Fibroblast of the aortic adventitia (primary cell): ENCODE measurements at places on chromosomes 2 and 18. TPM values are rescaled to one million over a fixed set of nuclear protein-coding genes. Genes with fewer than 3 reads are reported as not detected.

The BAZ2B gene
- 72.3 and 115 TPM in 2 replicates for total RNA-seq

GRCh38 chr2:196183172-196183473, 11.7 kb upstream of the STK17B start:
- no peak for DNase-seq

DNA sequence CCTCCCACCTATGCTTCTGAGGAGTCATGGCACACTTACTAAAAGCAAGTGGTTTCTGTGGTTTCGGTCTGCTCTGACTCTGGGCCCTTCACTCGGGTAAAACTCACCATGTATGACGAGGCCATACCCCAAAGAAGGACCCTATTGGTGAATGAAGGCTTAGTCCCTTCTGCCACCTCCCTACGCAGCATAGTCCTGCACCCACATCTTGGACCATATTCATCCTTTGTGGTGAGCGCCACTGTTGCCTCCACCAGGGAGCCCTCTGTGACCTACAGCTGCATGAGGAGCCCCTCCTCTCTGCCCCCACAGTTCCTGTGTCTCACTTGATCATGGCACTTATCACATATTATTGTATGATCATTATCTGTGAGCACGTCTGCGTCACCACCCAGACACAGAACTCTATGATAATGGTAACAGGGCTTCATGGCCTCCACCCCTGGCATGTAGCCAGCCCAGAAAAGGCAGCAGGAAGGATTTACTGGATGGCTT, 113.3 kb downstream of the TFCP2L1 start:
- no peak for DNase-seq

DNA sequence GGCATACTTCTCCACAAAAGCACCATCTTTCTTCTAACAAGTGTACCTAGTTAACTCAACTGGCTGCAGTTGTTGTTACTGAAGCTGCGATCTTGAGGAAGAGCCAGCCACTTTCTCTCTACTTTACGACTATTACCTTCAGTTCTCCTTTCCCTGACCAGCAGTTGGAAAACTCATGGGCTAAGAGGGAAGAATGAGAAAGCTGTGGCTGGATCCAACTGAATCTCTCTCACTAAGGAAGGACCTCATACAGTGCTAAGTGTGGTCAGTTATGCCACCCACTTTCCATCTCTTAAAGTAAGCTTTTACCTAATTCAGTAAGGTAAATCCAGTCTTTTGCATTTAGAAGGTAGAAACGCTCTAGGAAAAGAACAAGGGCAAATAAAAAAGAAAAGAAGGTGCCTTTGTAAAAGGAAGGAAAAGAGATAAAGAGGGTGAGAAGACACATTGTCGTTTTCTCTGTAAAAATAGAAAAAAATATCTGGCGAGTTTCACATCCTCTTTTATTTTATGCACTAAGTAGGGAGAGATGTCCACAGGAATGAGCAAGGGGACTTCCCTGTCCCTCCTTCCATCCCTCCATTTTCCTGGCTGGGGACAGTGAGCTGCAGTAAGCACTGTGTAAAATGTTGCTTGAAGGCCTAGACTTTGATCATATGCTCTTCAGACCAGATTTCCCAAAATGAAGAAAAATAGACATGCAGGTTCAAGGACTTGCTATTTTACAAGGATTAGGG, 73.4 kb downstream of the PLEKHM3 start:
- DNase-seq: no peak

DNA sequence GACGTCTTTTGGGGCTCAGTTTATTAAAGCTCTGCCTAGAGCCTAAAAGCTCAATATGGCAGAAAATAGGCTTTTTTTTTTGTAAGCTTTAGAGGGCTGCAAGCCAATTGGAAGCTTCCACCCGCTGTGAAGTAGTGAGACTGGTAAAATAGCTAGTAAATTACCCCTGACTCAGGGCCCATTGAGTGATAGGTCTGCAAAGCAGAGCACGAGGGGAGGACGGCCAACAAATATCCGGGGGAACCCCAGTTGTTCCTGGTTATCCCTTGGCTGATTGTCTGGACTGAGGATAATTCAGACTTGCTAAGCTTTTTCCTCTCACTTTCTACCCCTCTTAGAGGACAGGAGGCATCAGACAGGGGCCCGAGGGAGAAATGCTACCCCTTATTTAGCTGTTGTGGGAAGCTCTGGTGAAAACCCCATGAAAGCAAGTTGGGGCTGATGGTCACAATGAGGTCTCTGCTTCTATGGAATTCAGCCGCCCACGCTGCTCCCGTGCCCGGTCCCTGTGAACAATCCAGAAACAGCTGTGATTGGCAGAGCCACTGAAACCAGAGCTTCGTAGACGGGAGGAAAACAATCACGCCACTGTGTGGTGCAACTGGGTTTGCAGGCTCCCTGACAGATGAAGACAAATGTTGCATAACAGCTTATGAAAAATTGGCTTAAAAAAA, 141.9 kb upstream of the LGALSL start:
- DNase-seq: peak; percentile 88

- no peak for DNase-seq
Measured at GRCh38 chr18:63071701-63072141, 247.8 kb downstream of the BCL2 start.

GRCh38 chr18:73201940-73202339, 334.2 kb upstream of the NETO1 start:
- DNase-seq: no peak

- no peak for DNase-seq
Measured at GRCh38 chr2:17232776-17233556, 285.3 kb downstream of the RAD51AP2 start.

- no peak for DNase-seq
Measured at GRCh38 chr2:128786741-128787478, 468.2 kb upstream of the HS6ST1 start.

GRCh38 chr2:174660984-174661675, 63.5 kb upstream of the WIPF1 start:
- no peak for DNase-seq

- DNase-seq: peak; percentile 86
Measured at GRCh38 chr2:234974501-234975385, 22.9 kb downstream of the SH3BP4 start.

- no peak for DNase-seq
Measured at GRCh38 chr2:144412709-144413108, 107.2 kb downstream of the ZEB2 start.

DNA sequence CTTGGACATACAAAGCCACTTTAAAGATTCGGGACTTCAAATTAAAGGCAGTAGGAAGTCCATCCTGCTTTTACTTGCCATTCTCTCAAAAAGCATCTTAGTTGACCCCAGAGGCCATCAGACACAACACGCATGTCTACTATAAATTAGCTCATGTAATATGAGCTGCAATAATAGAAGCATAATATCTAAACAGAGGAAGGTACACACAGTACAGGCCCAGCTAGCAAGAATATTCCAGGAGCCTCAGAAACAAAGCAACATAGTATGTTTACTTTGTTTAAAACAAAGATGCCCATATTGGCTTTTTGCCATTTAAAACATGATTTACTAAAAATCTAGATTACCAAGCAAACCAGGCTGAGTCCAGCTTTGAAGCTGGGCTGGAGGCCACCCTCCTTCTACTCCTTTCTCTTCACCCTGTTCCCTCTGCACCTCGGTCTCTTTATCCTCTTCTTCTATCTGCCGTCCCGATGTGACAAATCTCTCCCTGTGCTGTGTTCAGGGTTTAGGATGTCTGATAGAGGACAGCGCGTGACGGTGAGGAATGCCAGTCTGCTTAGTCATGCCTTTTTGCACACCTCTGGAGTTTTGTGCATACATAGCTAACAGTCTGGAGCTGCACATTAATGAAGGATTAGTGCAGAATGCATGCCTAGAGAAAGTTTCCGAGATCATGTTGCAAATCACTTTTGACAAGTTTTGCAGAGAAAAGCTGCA, 28.2 kb downstream of the DTNA start:
- DNase-seq: peak; percentile 22

DNA sequence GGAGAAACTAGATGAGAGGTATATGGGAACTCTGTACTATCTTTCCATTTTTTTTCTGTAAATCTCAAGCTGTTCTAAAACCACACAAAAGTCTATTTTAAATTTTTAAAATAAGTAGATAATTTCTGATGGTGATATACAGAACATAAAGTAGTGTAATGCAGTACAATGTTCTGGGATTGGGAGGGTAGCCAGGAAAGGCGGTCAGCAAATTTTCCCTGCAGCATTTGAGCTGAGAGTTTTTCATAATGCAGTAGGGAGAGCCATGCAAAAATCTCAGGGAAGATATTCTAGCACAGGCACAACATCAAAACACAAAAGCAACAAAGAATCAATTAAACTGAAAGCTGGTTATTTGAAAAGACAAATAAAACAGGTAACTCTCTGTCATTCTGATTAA, 141.5 kb downstream of the NCKAP5 start:
- no peak for DNase-seq

DNA sequence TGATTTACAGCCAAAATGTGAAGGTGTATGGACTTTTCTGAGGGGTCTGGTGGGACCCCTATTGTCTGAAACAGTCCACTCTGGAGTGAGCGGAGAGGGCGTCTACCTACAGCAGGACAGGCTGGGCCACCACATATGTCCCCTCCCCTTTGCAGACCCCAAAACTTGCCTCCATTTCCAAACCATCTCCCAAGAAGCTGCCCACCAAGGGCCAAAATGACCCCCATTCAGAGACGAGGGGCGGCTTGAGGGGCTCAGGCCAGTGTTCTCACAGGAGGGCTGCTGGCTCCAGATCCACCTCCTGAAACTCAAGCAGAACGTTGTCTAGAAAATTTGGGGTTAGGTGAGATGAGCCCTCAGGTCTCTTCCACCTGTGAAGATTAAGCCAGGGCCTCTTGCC, 161.1 kb upstream of the SALL3 start:
- no peak for DNase-seq

DNA sequence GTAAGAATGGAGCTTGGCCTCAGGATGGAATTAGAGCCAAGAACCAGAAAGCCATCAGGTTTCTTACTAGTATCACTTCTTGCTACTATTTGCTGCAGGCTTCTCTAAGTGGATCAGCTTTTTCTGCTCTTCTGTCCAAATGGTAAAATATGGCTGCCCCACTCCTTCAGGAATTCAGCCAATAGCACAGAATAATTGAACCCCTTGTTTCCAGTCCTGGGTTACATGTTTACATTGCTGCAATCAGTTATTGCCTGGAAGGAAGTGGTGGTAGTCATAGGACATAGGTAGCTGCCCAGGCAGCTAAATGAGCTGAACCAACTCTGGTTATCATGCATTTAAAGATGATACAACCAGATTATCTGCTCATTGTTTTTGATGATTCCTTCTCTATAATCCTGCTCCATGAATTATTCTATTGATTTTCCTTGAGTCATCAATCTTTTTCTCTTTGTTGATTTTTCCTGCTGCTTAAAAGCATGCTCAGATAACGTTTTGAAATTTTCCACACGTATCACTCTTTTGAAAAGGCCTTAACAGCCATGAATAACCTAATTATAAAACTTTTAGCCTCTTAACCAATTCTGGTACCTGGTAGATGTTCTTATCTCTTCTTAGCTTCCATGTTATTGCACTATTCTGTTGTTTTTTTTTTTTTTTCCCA, 12.6 kb downstream of the AGPS start:
- no peak for DNase-seq

DNA sequence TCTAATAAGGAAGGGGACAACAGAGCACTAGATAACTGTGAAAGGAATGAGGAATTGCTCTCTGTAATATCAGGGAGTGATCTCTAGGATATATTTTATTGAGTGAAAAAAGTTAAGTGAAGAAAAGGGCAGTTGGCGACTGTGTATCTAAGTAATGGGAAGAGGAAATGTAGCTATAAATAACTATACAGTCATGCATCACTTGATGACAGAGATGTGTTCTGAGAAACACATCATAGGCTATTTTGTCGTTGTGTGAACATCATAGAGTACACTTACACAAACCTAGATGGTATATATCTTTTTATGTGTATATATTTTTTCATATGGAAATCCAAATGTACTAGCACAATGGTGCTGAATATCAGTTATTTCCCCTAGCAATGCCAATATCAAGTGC, 329.3 kb downstream of the TXNL1 start:
- no peak for DNase-seq

The CFAP65 gene
- total RNA-seq: not detected in 2 replicates

GRCh38 chr2:6846967-6847681, 18.6 kb downstream of the CMPK2 start:
- peak; percentile 80 for DNase-seq

DNA sequence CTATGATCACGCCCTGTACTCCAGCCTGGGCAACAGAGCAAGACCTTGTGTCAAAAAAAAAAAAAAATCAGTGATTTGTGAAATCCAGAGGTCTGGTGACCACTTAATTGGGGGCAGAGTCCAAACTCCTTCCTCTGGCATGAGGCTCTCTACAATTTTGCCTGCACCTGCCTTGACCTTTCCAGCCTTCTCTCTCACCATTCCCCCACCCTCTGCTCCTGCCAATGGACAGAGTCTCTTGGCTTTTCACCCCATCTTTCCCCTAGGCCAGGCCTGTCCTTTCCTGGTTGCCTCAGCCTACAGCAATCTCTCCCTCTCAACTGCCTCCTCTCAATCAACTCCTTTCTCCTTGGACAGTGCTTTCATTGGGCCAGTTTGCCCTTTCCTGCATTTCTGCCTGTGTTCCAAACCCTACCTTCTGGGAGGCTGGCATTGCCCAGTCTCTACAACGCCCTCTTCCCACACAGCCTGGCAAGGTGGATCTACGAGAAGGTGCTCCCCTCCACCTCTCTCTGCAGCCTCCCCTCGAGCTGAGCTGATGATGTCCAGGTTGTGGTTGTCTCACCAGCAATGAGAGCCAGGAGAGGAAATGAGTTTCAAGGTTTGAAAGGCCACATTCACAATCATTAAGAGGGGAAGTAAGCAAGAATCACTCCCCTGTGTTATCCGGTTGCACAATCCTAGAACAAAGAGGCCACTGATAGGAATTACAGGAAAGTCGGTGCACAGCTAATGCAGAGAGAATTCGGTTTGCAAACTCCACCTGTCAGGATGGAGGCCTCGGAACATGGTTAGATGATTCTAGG, 39.5 kb upstream of the NPAS2 start:
- DNase-seq: peak; percentile 65

The ABCG8 gene
- not detected in 2 replicates for total RNA-seq

The ITGA4 gene
- 8.9 and 27.6 TPM in 2 replicates for total RNA-seq

DNA sequence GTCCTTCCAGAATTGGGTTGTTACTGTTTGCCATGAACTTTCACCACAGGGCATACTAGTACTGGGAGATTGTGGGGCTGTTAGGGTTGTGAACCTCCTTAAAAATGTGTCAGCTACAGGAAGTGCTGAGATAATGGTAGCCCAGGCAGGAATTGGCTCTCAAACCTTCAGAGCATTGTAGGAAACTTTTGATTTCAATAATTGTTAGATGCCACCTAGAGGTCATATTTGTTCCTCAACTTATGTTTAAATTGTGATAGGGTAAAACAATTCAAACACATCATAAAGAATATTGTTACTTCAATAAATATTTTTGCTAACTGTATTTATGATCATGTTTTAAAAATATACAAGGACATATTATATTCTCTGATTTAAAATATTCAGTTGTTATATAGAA, 594.6 kb downstream of the ADCYAP1 start:
- peak; percentile 10 for DNase-seq

DNA sequence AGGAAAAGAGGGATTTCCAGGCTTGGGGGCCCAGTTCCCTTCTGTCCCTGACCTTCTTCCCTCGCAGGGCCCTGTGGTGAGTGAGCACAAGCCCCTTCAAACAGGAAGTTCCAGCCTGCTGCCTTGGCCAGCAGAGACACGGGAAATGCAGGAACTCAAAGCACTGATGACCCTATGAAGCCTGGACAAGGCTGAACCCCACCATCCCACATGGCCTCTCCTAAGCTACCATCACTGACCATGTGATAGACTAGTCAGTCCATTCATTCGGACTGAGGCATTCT, 196.4 kb downstream of the TNS1 start:
- DNase-seq: no peak

The ARHGEF33 gene
- total RNA-seq: 0.25 and 0.54 TPM in 2 replicates

The ZNF396 gene
- total RNA-seq: 2.0 and 2.4 TPM in 2 replicates

The NR4A2 gene
- 0.41 and 0.81 TPM in 2 replicates for total RNA-seq

GRCh38 chr2:68351997-68352396, 13.1 kb upstream of the PLEK start:
- DNase-seq: no peak
